Effector CD4-positive, alpha-beta T cell (primary cell): ENCODE measurements at places on chromosomes 16 and 17.

DNA sequence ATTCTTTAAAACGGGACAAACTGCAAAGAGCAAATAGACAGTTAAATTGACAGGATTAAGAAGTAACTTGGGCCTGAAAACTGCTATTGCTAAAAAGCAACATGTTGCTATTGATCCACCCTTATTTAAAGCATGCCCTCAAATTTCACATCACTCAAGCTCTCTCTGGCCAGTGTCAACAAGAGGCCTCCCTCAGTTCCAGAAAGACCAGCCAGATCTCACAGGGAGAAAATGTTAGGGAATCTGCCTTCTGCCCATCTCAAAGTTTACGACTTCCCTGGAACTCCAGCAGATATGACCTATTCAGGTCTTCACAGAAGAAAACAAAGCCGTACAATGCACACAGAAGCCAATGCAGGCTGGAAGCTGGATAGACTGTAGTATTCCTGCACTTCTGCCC lies 8.9 kb downstream of the CFAP20 start:
- DNase-seq = no peak

- no peak for DNase-seq
Observed at GRCh38 chr17:78019367-78019975, 61.0 kb downstream of the TNRC6C start.

DNA sequence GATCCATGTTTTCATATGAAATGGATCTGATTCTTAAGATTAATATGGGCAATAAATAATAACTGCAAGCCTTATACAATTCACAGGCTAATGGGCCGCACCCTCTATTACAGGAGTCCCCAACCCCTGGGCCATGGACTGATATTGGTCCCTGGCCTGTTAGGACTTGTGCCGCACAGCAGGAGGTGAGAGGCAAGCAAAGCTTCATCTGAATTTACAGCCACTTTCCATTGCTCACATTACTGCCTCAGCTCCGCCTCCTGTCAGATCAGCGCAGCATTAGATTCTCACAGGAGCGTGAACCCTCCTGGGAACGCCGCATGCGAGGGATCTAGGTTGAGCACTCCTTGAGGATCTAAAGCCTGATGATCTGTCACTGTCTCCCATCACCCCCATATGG lies 26.8 kb downstream of the METTL16 start:
- no peak for DNase-seq

DNA sequence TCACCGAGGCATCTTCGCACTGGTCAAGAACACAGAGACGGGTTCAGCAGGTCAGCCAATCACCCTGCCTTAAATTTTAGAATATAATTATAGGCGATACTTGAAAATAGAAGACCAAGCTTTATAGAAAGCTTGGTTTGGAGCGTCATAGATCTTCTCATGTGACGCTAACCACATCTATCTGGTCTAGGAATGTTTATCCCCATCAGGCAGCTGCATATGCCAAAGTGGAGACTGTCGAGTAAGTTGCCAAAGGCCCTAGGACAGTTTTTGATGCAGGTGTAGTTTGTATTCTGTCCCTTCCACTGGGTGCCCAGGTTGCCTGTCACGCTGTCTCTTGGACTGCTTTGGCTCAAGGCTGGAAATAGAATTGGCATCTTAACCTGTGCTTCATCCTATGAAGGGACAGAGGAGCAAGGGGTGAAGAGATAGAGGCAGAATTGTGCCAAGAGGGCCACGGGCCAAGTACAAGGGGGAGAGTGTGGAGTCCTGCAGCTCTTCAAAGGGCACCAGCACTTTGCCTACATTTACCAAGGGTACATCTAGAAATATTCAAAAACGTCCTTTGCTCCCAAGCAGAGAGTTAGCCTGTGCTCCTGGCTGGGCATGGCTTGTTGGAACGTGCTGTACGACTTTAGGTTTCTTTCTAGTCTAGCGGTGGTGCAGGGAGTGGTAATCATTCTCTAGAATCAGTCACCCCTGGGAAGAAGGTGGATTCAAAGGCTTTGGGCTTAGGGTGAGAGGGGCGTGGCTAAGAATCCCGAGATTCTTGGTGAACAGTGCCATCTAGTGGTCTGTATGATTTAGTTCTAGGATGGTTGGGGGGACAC lies 5.3 kb upstream of the WIPI1 start:
- DNase-seq = peak; percentile 61

- DNase-seq = peak; percentile 61
Observed at GRCh38 chr16:67173808-67174705, 3.7 kb downstream of the NOL3 start.

GRCh38 chr16:72050769-72051464 lies 3.4 kb upstream of the HP start:
- DNase-seq = no peak

DNA sequence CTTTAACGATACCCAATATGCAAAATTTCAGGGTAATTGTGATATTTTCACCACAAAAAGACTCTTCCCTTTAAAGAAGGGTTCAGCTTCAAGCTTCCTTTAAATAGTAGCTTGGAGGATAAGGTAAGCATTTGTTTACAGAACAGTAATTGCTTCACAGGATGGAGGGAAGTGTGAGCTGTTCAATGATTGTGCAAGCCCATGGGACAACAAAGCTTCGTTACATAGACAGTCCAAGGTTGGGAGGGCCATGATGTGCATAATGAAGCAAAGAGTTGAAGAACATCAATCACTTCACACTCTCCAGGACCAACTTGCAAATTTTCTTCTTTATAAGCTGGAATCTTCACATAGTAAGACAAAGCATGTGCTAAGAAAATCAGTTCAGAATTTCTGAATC lies 145.0 kb upstream of the ASIC2 start:
- DNase-seq = no peak

GRCh38 chr17:74702116-74702871 lies 10.4 kb downstream of the CD300LF start:
- no peak for DNase-seq

GRCh38 chr16:50265260-50265659 lies 1.1 kb upstream of the ADCY7 start:
- DNase-seq = peak; percentile 41

DNA sequence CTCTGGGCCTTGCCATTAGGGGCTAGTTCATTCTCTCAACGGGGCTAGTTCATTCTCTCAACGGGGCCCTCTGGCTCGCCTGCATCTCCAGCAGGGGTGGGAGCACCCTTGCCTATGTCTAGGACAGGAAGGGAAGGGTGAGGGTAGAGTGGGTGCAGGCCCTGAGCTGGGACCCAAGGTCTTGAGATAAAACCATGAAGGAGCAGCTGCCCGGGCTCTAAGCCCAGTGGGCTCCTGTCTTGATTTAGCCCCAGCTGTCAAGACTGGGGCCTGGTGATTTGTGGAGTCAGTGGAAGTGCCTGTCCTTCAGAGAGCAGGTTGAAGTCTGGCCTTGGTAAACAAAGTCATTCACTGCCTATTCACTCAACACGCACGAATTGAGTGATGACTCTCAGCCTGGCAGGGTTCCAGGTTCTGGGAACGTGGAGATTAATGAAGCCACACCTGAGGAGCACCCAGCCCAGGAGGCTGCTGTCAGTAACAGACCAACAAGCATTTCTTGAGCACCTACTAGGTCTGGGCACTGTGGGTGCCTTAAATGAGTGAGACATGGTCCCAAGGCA lies 35.4 kb downstream of the WNT3 start:
- DNase-seq = no peak

DNA sequence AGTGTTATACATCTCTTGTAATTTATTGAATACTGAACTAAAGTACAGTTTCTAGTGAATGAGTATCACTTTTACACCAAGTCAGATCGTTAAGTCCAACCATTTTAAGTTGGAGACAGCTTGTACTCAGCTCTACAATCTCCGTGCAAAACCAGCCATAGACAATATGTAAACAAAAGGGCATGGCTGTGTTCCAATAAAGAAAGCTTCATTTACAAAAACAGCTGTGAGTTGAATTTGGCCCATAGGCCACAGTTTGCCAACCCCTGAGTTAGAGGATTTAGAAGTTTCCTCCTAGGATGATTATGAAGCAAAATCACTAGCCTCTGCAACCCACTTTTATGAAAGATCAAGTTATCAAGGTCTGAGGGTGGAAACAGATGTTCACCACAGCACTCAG lies 105.7 kb upstream of the RCVRN start:
- no peak for DNase-seq

DNA sequence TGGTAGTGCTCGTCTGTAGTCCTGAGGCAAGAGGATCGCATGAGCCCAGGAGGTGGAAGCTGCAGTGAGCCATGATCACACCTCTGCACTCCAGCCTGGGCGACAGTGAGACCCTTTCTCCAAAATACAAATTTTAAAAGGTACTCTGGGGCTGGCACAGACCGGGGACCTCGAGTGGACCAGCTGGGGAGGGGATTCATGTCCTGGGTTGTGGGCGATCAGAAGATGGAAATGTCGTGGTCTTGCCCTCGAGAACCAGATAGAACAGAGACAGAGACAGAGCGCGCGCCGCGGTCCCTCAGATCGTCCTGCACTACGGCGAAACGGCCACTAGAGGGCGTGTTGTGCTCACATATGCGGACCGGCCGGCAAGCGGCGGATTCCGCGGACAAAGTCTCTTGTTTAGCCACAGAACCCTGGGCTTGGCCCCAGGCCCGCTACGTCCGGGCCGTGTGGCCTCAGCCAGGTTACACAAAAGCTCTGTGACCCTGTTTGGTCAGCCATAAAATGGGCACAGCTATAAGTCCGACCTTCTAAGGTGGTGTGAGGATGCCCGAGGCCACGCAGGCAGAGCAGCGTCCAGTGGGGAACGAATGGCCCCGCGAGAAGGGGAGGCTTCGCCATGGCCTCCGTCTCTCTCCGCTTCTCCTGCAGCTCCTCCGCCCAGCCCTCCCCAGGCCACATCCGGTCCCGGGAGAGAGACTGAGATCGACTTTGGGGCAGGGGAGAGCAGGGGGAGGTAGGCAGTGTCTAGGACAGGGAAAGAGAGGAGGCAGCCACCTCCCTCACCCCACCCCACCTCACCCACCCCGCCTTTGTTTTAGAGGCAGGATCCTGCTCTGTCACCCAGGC lies 14.6 kb upstream of the SBK1 start:
- peak; percentile 82 for DNase-seq

GRCh38 chr17:65123757-65124675 lies 13.2 kb upstream of the RGS9 start:
- DNase-seq = no peak

DNA sequence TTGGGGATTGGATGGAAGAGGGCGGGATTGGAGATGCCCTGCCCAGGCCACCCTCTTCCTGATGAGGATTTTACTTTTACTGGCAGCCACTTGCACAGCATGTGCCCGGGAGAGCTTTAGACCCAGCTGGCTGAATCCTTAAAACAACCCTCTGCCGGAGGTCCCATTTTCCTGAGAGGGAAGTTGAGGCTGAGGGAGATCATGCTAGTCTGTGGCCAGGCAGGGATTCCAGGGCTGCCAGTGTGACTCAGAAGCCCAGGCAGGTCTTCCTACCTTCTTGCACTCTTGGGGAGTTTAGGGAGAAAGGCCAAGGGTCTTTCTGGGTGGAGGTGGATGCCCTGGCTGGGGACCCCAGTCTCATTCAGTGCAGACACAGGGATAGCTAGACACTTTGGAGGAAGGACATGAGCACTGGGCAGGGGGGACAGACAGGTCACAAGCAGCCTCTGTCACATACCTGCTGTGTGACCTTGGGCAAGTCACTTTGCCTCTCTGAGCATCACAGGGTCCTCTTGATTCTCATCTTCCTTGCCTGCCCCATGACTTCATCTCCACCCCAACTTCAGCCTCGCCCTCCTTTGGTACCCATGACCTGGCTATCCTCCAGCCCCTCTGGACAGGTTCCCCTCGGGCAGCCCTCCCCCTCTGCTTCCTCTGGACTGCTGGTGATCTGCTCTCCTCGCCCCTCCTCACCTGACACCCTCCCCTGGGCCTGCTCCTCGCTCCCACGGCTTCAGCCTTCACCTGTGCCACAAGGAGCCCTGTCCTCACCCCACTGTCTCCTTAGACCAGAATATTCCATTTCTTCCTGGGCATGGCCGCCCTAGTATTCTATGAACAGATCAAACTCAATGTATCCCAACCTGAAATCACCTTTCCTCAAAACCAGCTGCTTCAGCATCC lies 11.3 kb upstream of the DCAF7 start:
- DNase-seq = no peak

DNA sequence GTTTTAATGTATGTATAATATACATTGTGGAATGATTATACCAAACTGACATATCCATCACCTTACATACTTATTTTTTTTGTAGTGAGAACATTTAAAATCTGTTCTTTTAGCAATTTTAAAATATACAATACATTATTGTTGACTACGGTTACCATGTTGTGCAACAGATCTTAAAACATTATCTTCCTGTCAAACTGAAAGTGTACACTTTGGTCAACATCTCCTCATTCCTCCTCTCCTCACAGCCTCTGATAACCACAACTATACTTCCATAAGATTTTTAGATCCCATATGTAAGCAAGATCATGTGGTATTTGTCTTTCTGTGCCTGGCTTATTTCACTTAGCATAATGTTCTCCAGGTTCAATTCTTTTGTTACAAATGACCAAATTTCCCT lies 7.5 kb upstream of the DNAJA2 start:
- DNase-seq = no peak

GRCh38 chr16:17359788-17360390 lies 110.9 kb downstream of the XYLT1 start:
- no peak for DNase-seq

GRCh38 chr17:68318103-68318991 lies 27.1 kb downstream of the ARSG start:
- DNase-seq = no peak

DNA sequence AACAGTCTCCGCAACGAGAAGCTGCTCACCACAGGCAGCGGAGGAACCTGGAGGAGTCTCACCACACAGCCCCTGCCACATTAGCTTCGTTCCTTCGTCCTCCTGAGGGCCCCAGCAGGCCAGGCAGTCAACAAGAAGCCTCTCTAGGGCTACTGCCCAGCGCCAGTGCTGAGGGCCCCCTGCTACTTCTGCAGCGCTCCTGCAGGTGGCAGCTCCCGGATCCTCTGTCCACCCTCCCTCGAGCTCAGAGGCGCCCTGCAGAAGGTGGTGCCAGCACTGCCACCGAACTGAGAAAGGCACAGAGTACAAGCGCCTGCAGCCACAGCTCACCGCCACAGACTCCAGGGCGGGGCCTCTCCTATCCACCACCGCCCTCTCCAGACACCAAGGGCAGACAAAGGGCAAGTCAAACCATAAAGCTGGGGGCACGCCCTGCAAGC lies 27.3 kb downstream of the KDM8 start:
- DNase-seq = peak; percentile 66
